ENCODE measurements at places on chromosomes 4 and X.

- no peak for DNase-seq
Observed at GRCh38 chrX:155645180-155645579, 32.4 kb upstream of the TMLHE start.

DNA sequence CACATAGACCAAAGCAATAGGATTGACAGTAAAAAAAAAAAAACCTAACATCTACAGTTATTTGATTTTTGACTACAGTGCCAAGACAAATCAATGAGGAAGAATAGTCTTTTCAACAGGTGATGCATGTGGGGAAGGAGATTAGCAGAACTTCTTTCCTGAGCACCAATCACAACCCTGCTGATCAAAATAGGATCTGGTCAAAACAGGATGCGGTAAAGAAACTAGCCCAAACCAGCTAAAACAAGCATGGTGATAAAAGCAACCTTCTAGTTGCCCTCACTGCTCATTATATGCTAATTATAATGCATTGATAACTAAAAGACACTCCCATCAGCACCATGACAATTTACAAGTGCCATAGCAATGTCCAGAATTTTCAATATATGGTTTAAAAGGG lies 667.5 kb downstream of the GRXCR1 start:
- no peak for DNase-seq

DNA sequence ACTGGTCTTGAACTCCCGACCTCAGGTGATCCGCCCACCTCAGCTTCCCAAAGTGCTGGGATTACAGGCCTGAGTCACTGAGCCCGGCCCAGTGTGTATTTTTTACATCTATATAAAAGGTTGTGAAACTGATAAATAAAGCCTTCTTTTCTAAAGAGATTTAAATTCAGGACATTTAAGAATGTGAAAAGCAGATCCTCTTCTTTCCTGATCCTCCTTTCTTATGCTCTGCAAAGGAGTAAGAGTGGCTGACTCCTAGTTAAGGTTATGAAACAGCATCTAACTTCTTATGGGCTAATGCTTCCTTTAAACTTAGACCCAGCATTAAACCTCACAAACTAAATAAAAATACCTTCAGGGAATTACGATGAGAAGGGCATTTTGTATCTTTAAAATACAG lies 197.7 kb upstream of the MAB21L2 start:
- DNase-seq = no peak

DNA sequence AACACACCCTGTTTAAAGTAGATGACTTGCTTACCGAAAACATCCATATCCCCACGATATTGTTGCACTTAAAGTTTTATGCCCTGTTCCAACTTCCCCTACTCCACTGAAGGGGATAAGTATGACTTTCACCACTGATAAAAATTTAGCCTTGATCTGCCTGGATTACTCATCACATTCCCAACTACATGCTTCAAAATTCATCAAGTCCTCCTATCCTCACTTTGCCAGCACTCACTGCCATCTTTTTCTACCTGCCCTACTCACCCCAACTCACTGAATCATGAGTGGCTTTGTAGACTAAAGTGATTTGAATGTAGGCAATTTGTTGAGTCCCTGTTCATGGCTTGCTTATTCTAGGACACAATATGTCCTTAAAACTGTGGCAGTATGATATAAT lies 12.2 kb upstream of the GPRIN3 start:
- DNase-seq = no peak

- peak; percentile 56 for DNase-seq
Observed at GRCh38 chr4:81465406-81466340, 6.0 kb downstream of the RASGEF1B start.

GRCh38 chr4:41498177-41498576 lies 39.8 kb upstream of the LIMCH1 start:
- DNase-seq = no peak
